ENCODE measurements at places on chromosomes 1 and 21. TPM values are rescaled to one million over a fixed set of nuclear protein-coding genes. Genes with fewer than 3 reads are reported as not detected.

Gene MPZ
- total RNA-seq: 10.0 TPM

Gene ARPC5
- 90.8 TPM for total RNA-seq

Gene PPM1J
- total RNA-seq: 1.6 TPM

- DNase-seq: no peak
These were observed 59.2 kb downstream of the PBX1 start for GRCh38 chr1:164618202-164618564.

DNA sequence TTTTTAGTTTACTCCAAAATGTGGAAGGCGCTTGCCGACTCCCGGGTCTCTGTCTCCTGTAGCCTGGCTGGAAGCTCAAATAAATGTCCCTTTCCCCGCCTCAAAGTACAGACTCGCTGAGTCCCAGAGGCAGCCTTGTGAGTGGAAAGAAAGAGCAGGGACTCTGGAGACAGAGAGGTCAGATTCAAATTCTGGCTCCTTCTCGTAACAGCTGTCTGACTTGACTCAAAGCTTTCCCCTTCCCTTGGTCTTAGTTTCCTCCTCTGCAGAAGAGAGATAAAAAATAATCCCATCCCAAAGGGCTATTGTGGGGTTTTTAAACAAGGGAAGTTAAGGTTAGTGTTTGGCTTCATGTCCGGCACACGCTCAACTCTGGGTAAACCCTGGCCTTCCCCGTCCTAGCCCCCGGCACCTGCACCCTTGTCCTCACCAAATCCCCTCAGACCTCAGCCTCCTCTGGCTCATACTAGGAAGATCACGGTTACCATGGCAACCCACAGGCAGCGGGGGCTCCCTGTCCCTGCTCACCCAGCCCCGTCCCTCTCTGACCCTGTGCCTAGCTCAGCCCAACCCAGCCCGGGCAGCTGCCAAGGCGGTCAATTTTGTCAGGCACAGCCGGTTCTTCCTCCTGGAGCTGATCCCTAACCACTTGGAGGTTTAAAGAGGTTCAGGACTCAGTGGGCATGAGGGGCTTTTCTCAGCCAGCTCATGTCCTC lies 49.2 kb upstream of the IGSF21 start:
- DNase-seq: no peak

Measured in sigmoid colon (tissue), 7 donors.